H1 (cell line): ENCODE measurements at places on chromosomes 7 and 10.

- H3K4me1 ChIP-seq = no peaks in the 10 kb centered on the region
- no peaks in the 10 kb centered on the region for H3K36me3 ChIP-seq
- no peak overlapping the region for H3K27ac ChIP-seq
- no peaks in the 10 kb centered on the region for H3K27me3 ChIP-seq
Measured at GRCh38 chr10:28047061-28047460, 48.2 kb upstream of the ODAD2 start.

DNA sequence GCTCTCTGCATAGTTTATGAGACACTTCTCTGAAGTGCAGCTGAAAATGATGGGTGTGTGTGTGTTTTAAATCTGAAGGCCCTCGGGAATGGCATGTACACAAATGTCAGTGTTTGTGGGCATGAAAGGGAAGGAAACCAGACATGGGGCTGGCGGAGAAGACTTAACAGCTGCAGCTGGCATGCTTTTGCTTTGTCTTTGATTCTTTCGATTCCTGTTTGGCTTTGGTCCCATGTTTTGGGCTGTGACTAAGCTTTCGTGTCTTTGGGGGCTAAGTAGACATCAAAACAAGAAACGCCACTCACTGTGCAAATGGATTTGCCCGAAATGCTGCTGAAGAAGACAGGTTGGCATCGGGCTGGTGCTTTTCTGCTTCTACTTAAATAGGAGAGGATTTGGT, 179.3 kb downstream of the PFKFB3 start:
- H3K27ac ChIP-seq = no peak overlapping the region
- no peaks in the 10 kb centered on the region for H3K36me3 ChIP-seq
- no peaks in the 10 kb centered on the region for H3K27me3 ChIP-seq
- no peaks in the 10 kb centered on the region for H3K4me1 ChIP-seq
- no peak overlapping the region for H3K4me3 ChIP-seq

GRCh38 chr10:78319371-78319770, 285.7 kb downstream of the RPS24 start:
- H3K4me3 ChIP-seq = no peak overlapping the region
- H3K36me3 ChIP-seq = no peaks in the 10 kb centered on the region
- no peaks in the 10 kb centered on the region for H3K4me1 ChIP-seq
- no peak for DNase-seq
- H3K27me3 ChIP-seq = no peaks in the 10 kb centered on the region
- H3K27ac ChIP-seq = no peak overlapping the region

- no peaks in the 10 kb centered on the region for H3K4me1 ChIP-seq
- H3K27me3 ChIP-seq = no peaks in the 10 kb centered on the region
- no peak overlapping the region for H3K27ac ChIP-seq
Measured at GRCh38 chr7:11754123-11754522, 77.9 kb downstream of the THSD7A start.

GRCh38 chr10:99266383-99266782, 30.7 kb upstream of the HPSE2 start:
- no peak overlapping the region for H3K27ac ChIP-seq
- H3K36me3 ChIP-seq = no peaks in the 10 kb centered on the region
- DNase-seq = no peak
- no peaks in the 10 kb centered on the region for H3K4me1 ChIP-seq

DNA sequence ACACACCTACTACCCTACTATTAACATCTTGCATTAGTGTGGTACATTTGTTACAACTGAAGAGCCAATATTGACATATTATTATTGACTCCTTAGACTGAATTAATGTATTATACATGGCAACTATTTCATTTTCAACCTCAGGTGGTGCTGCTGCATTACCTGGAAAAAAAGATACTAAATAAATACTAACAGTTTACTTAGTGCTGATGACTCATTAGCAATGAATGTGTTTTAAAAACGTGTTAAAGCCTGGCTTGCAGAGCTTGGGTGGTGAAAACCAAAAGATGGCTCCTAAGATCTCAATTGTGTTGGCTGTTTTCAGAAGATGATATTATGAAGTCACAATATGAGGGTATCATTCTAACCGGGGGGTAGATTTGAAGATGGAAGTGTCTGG, 34.8 kb downstream of the CFAP43 start:
- no peak overlapping the region for H3K4me3 ChIP-seq
- no peaks in the 10 kb centered on the region for H3K36me3 ChIP-seq
- DNase-seq = no peak

DNA sequence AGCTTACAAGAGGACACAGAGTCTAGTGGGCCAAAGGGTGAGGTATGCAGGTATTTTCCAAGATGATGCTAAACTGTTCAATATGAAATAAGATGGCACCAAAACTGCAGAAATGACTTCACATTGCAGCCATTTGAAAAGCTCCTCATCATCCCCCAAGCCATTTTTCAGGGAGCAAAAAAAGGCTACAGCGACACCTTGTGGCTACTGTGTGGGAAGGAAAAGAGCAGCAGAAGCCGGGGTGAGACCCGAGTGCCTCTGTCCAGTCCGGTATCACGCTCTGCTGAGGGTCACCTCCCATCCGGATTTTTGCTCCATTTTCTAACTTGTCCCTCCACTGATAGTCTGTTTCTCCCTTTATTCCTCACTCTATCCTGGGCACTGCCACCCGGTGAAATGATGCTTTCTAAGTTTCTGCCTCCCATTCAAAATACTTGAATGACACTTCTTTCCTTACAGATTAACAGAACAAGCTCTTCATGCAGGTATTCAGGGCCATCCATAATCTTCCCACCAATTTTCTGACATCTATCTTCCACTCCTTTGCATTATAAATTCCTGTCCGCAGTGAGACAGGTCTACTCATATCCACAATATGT, 220.2 kb downstream of the DGKI start:
- H3K27ac ChIP-seq = no peak overlapping the region
- DNase-seq = no peak
- H3K36me3 ChIP-seq = no peaks in the 10 kb centered on the region

GRCh38 chr10:122738031-122738430, 38.4 kb upstream of the C10orf120 start:
- no peak for DNase-seq
- no peaks in the 10 kb centered on the region for H3K36me3 ChIP-seq
- no peaks in the 10 kb centered on the region for H3K27me3 ChIP-seq
- H3K4me1 ChIP-seq = no peaks in the 10 kb centered on the region

DNA sequence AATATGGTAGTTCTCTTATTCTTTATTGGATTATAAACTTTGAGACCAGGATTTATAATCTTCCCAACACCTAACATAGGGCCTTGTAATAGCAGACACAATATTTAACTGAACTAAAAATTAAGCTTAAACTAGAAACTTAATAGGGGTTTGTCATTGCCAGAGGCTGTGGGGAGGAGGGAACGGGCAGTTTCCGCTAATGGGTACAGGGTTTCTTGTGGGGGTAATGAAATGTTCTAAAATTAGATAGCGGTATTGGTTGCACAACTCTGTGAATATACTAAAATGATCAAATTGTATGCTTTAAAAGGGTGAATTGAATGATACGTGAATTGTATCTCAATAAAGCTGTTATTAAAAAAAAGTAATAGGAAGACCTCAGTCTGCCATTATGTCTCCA, 45.4 kb downstream of the NT5C2 start:
- no peaks in the 10 kb centered on the region for H3K27me3 ChIP-seq
- H3K27ac ChIP-seq = no peak overlapping the region
- no peaks in the 10 kb centered on the region; the same call in 1 of the 2 replicates for H3K36me3 ChIP-seq

GRCh38 chr10:6843481-6843881, 263.4 kb upstream of the PRKCQ start:
- no peak for DNase-seq
- no peaks in the 10 kb centered on the region for H3K36me3 ChIP-seq
- no peaks in the 10 kb centered on the region for H3K27me3 ChIP-seq
- H3K4me3 ChIP-seq = no peak overlapping the region
- H3K27ac ChIP-seq = no peak overlapping the region

- no peak overlapping the region for H3K27ac ChIP-seq
- no peaks in the 10 kb centered on the region for H3K27me3 ChIP-seq
- no peak for DNase-seq
- H3K4me3 ChIP-seq = no peak overlapping the region
Measured at GRCh38 chr7:41544241-41544640, 158.6 kb downstream of the INHBA start.

GRCh38 chr10:75126277-75126676, 14.8 kb downstream of the SAMD8 start:
- H3K4me3 ChIP-seq = no peak overlapping the region
- no peaks in the 10 kb centered on the region for H3K36me3 ChIP-seq
- no peak for DNase-seq
- H3K4me1 ChIP-seq = no peaks in the 10 kb centered on the region
- H3K27ac ChIP-seq = no peak overlapping the region

- no peaks in the 10 kb centered on the region for H3K27me3 ChIP-seq
- H3K36me3 ChIP-seq = no peaks in the 10 kb centered on the region
- peak; percentile 79 for DNase-seq
- no peak overlapping the region for H3K27ac ChIP-seq
- no peaks in the 10 kb centered on the region for H3K4me1 ChIP-seq
- H3K4me3 ChIP-seq = no peak overlapping the region
Measured at GRCh38 chr10:120423431-120424197, 33.4 kb upstream of the PLPP4 start.

DNA sequence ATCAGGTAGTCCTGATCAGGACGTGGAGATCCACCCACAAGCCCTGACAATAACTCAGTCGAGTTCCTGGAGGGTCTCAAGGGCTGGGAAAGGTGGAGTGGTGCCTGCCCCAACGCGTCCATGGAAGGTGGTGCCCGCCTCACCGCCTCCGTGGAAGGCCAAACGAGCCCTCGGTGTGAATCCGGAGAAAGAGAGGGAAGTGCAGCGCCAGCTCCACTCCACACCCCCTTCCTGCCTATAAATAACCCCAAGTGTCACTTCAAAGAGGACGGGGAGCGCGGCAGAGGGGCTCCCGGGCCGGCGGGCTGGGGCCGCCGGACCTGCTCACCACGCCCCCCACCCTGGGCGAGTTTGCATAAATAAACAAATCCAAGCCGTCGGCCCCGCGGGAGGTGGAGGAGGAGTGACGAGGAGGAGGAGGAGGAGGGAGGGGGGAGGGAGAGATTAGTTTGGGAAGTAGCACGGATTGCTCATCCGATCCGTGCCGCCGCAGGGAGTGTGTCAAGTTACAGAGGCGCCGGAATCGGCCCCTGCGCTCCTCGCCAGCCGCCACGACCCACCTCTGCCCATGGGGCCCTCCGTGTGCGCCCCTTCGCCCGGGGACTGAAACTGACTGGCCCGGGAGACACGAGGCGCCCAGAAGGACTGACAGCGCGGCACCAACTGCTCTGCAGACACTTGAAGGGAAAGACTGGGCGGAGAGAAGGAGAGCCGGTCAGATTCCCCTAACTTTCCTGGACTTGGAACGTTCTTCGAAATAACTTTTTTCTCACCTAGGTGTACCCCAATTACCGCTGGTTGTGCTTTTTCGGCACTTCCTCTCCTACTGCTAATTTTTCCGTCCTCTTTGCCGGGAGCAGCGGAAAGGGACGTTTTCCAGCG, at the start of gene COL13A1:
TSS of gene COL13A1 (plus strand) at position 473 of the 882 bp plus-strand sequence. CDS start 518 bp downstream, outside the sequence.
- peaks cover 14% of the 10 kb centered on the region for H3K4me1 ChIP-seq
- peak; percentile 73 for DNase-seq
- H3K4me3 ChIP-seq = peak within 1 kb of the TSS; percentile 68
- H3K27me3 ChIP-seq = peaks cover 34% of the 10 kb centered on the region
- no peaks in the 10 kb centered on the region for H3K36me3 ChIP-seq
- no peak within 1 kb of the TSS for H3K27ac ChIP-seq

GRCh38 chr7:29229066-29229465, 34.5 kb downstream of the CHN2 start:
- DNase-seq = no peak
- no peaks in the 10 kb centered on the region; the same call in 1 of the 2 replicates for H3K4me1 ChIP-seq

DNA sequence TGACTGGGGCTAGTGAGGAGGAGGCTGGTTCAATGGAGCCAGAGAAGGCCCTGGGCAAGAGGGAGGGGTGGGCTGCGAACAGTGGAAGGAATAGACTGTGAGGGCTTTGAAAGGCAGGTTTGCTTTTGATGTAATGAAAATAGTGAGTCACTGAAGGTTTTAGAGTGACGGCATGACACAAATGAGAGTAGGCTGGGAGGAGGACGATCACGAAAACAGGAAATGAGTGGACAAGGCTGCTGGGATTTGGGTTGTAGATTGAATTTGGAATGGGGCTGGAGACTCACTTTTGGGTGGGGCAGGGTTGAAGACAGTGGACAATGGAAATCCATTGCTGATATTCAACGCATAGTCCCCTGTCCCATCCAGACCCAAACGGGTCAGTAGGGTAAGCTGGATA, 139.6 kb downstream of the CDH23 start:
- no peak for DNase-seq
- no peaks in the 10 kb centered on the region for H3K36me3 ChIP-seq
- no peak overlapping the region for H3K27ac ChIP-seq
- peaks cover 17% of the 10 kb centered on the region; the same call in 1 of the 2 replicates for H3K4me1 ChIP-seq
- no peaks in the 10 kb centered on the region for H3K27me3 ChIP-seq
- H3K4me3 ChIP-seq = no peak overlapping the region

GRCh38 chr10:104487794-104488438, 134.3 kb downstream of the CFAP58 start:
- H3K4me1 ChIP-seq = 0 out of 2 replicates have a peak, but pooled peaks cover 2% of the 10 kb centered on the region
- no peaks in the 10 kb centered on the region for H3K27me3 ChIP-seq
- no peak for DNase-seq
- H3K4me3 ChIP-seq = no peak overlapping the region
- H3K27ac ChIP-seq = no peak overlapping the region
- H3K36me3 ChIP-seq = no peaks in the 10 kb centered on the region

GRCh38 chr10:129033340-129033739, 433.7 kb upstream of the MGMT start:
- no peak overlapping the region for H3K4me3 ChIP-seq
- no peaks in the 10 kb centered on the region; the same call in 1 of the 2 replicates for H3K27me3 ChIP-seq
- no peaks in the 10 kb centered on the region for H3K4me1 ChIP-seq
- H3K36me3 ChIP-seq = no peaks in the 10 kb centered on the region
- DNase-seq = no peak

DNA sequence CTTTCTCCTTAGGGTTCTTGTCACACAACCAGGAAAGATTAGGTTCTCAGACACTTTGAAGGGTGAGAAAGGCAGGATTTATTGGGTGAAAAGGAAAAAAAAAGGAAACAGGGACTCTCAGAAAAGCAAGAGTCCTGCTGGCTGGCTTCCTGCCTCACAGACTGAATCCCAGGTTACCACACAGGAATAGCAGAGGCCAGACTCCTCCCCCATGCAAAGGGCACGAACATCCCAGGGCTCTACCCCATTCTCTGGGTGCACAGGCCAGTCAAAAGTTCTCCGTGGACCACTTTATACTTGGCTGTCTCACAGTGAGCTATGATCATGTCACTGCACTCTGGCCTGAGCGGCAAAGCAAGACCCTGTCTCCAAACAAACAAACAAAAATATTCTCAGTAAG, 42.6 kb downstream of the HOXA1 start:
- H3K36me3 ChIP-seq = no peaks in the 10 kb centered on the region
- no peak overlapping the region for H3K4me3 ChIP-seq

DNA sequence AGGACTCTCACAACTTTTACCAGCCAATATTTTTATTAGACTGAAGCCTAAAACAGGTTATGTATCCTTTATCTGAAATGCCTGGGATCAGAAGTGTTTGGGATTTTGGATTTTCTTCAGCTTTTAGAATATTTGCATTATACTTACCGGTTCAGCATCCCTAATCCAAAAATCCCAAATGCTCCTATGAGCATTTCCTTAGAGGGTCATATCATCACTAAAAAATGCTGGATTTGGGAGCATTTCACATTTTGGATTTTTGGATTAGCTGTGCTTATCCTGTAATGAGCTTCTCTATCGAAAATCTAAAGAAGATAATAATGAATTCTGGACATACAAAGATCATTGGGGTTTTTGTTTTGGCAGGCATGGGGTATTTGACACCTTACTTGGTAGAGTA, 53.0 kb downstream of the RALA start:
- H3K4me1 ChIP-seq = no peaks in the 10 kb centered on the region
- no peaks in the 10 kb centered on the region for H3K36me3 ChIP-seq
- H3K4me3 ChIP-seq = no peak overlapping the region
- no peak for DNase-seq
- H3K27ac ChIP-seq = no peak overlapping the region
